ENCODE measurements at places on chromosomes 4 and X.

DNA sequence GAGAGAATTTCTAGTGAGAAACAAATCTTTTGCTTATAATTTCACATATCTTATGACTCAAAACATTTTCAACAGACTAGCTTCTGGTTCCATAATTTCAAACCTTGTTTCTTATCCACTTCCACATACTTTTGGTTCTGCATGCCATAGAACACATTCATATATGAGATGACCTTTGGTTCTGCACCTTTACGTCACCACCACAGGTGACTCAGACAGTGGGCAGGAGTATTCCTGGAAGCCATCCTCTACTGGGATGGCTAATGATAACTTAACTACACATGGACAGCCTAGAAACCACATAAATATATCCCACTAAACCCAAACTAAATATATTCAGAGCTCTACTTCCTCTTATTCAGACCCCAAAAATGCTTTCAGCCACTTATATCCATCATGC is 133.3 kb downstream of the DCK start:
- DNase-seq, result no peak

DNA sequence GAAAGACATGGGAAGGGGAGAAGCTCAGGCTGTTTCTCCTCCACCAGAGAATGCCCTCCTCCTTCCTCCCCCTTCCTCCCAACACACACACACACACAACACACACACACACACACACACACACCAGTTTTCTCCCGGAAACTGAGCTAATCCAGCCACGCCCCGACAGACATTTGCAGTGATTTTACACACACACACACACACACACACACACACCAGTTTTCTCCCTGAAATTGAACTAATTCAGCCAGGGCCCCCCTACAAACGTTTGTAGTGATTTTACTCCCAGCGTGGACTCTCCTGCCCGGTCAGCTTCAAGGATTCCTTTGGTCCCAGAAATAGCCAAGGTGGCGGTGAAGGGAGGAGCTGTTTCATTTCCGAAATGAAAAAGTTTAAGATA is 32.9 kb upstream of the STX18 start:
- no peak for DNase-seq

- no peak for DNase-seq
Observed at GRCh38 chrX:2485789-2486345, 14.9 kb downstream of the DHRSX start.

DNA sequence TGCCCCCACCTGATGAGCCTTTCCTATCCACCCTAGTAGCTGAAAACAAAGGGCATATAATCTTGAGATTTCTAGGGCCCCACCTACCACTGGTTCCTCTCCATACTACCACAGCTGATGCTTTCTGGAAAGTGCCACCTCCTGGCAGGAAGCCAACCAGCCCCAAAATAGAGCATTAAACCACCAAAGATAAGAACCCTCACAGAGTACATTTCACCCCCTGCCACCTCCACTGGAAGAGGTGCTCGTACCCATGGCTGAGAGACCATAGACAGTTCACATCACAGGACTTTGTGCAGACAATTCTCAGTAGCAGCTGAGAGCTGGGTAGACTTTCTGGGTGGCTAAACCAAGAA is 94.1 kb downstream of the IRS4 start:
- no peak for DNase-seq

DNA sequence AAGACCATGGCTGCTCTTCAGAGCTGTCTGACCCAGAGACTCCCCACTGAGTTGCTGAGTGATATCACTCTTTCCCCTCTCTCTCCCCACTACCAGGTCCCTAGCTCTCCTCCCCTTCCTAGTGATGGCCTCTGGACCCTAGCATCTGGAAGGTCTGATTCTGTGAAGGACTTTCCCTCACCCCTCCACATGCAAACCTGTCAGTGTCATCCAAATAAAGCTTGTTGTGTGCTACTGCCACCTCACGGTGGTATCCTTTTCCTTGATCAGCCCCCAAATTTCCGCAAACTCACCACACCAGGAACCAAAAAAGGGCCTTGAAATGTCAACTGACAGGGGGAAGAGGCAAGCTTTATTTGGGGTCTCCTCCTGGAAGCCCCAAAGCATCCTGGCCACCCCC is 500.2 kb downstream of the IDS start:
- DNase-seq, result no peak

DNA sequence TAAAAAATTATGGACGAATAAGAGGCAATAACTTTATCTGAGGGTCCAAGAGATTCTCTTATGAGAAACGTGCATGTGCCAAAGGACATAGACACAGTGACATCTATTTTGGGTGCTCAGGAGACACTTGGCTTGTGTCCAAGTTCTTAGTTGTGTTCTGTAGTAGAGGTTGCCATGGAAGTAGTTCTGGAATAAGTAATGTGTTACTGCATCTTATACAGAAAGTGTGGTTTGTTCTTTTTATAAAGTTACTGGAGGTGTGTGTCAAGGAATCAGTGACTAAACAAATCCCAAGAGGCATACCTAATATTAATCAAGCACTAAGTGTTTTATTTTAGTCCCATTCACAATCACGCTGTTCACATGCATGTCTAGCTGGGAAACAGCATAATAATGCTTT is 305.7 kb downstream of the ARHGAP24 start:
- no peak for DNase-seq

DNA sequence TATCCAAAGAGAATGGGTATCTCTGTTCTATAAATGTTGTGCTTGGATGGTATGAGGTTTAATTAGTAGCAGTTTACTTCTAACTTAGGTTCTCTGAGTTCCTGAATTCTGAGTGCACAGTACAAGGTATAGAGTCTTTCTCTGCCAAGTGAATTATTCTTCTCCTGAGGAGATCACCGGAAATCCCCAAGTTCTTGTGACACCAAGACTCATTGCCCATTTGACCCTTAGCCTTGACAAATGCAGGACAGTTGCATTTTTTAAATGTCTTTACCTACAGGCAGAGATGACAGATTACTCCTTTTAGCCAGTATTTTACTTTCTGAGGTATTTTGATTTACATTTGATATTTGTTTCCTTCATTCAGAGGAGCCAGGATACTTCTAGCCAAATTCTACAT is 72.9 kb downstream of the MAOA start:
- DNase-seq, result no peak

GRCh38 chrX:47483306-47484268 is 565 bp upstream of the ZNF41 start:
- no peak for DNase-seq

DNA sequence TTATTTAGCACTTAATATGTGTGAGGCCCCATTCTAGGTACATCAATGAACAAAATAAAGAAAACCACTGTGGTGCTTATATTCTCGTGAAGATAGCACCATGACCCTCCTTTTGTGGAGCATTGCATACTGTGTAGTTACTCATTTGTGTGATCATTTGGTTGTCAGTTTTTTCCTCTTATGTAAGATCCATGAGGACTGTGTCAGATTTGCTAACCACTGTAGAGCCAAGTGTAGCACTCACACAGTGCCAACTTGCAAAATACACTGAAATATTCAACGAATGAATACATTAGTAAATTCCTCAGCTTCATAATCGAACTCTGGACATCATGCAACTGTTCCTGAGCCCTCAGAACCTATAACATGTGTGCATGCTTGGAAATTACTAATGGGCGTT is 29.5 kb upstream of the SETD7 start:
- no peak for DNase-seq

DNA sequence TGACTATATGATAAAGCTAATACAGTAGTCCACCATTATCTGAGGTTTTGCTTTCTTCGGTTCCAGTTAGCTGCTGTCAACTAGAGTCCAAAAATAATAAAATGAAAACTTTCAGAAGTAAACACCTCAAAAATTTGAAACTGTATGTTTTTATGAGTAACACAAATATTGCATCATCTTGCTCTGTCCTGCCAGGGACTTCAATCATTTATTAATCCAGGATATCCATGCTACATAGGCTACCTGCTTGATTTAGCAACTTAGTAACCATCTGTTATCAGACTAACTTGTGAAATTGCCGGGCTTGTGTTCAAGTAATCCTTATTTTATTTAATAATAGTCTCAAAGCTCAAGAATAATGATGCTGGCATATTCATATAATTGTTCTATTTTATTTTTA is 1537.8 kb upstream of the PABPC4L start:
- DNase-seq, result no peak

DNA sequence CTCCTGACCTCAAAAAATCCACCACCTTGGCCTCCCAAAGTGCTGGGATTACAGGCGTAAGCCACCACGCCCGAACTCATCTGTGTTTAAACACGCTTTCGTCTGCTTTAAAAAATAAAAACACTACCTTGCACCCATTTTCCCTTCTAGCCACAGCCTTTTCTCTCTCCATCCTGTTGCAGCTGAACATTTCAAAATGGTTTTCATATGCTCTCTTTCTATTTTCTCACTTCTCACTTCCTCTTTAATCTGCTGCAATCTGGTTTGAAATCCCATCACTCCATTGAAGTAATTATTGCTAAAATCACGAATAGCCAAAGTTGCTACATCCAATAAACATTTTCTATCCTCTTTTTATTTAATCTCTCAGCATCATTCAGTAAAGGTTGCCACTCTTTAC is 70.0 kb downstream of the DCHS2 start:
- DNase-seq, result no peak

GRCh38 chr4:2865196-2865780 is 21.6 kb downstream of the ADD1 start:
- no peak for DNase-seq

DNA sequence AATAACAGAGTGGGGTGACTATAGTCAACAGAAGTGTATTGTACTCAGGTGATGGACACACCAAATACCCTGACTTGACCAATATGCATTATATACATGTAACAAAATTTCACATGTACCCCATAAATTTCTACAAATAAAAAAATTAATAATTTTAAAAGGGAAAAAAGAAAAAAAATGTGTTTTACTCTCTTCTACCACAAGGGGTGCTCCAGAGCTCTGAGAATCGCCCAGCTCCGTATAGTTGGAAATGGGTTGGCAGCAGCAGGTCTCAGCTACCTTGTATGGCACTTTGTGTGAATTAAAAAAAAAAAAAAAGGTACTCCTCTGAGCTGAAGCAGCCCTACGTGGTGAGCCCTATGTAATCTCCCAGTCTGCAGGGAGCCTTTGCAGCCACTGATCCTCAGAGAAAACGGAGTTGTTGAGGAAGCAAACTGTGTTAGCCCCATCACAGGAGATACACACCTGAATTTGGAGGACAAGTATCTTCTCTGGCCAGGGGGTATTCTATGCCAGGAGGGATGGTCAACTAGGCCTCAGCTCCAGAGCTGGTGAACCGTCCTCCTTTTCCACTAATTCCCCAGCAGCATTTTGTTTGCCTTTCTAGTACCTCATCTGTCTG is 17.2 kb upstream of the POLA1 start:
- no peak for DNase-seq

GRCh38 chr4:9745782-9746181 is 35.7 kb upstream of the DRD5 start:
- DNase-seq, result no peak

DNA sequence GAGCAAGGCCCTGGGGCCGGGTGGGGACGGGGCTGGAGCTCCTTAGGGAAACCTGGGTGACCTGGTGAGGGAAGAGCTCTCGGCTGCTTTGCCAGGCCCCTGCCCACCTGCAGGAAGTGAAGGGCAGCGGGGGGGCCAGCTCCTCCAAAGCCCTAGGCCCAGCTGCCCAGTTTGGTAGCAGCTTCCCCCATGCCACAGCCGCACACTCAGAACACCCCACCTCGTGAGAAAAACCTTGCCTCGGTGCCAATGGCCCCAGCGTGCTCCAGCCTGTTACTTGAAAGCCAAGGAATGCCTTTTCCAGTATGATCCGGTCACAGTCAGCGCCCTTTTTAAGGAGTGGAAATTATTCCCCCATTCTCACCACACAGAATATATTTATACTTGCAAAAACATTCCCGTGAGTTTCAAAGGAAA is 38.3 kb downstream of the ACOX3 start:
- DNase-seq, result no peak

GRCh38 chr4:176646311-176646710 is 146.4 kb downstream of the VEGFC start:
- no peak for DNase-seq

GRCh38 chr4:2368746-2369437 is 49.6 kb downstream of the ZFYVE28 start:
- no peak for DNase-seq

DNA sequence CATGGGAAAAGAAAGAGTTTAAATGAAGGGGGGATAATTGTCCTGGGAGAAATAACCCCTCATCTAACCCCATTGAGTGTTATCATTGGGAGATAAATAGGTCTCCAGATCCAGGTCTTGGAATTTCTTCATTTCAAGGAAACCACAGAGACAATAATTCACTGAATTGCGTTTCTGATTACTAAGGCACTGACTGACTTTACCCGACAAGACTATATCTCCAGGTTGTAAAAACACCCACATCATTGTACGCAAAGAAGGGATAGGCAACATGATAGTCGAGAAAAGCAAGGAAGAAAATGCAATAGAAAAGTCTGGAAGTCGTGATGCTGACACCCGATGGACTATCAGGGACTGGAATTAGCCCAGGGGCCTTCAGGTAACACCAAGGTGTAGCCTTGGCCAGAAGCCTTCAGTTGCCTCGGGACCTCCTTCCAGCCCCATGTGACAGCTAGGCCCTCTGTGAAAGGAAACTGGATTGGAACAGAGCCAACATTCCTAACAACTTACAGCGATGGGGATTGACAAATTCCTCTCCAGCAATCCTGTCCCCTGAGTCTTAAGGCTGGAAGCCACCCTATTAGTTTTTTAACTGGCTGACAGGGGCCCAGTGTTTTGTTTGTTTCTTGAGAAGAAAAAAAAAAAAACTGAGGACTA is 46.5 kb upstream of the RAB9B start:
- DNase-seq, result no peak

- DNase-seq, result no peak
Observed at GRCh38 chr4:7823416-7823824, 116.2 kb downstream of the AFAP1 start.

- no peak for DNase-seq
Observed at GRCh38 chr4:110020139-110020538, 107.5 kb downstream of the EGF start.

- DNase-seq, result no peak
Observed at GRCh38 chr4:175561696-175562095, 250.4 kb downstream of the GPM6A start.

DNA sequence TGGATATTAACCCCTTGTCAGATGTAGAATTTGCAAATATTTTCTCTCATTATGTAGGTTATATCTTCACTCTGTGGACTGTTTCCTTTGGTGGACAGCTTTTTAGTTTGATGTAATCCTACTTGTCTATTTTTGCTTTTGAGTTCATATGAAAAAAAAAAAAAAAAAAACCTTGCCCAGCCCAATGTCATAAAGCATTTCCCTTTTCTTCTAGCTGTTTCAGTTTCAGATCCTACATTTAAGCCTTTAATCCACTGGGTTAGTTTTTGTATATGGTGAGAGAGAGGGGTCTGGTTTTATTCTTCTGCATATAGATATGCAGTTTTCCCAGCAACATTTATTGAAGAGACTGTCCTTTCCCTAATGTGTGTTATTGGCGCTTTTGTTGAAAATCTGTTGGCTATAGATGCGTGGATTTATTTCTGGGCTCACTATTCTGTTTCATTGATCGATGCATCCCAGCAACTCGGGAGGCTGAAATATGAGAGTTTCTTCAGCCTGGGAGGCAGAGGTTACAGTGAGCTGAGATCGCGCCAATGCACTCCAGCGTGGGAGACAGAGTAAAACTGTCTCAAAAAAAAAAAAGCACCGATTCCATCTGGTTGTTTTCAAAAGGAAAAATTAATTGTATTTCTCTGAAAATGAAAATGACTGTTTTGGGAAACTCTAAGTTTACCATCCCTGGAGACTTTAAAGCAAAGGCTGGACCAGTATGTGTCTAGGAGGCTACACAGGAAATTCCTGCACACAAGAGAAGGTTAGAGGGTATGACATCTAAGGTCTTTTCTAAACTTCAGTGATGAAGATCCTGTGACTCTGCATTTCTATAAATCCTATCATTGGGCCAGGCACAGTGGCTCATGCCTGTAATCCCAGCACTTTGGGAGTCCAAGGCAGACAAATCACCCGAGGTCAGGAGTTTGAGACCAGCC is 35.6 kb downstream of the STEEP1 start:
- DNase-seq, result no peak

All from stimulated activated CD8-positive, alpha-beta memory T cell treated with anti-CD3 and anti-CD28 coated beads, Interleukin-2, amount 100 ng/mL, for 1 hour (primary cell).